ENCODE measurements at places on chromosomes 2 and 18.

DNA sequence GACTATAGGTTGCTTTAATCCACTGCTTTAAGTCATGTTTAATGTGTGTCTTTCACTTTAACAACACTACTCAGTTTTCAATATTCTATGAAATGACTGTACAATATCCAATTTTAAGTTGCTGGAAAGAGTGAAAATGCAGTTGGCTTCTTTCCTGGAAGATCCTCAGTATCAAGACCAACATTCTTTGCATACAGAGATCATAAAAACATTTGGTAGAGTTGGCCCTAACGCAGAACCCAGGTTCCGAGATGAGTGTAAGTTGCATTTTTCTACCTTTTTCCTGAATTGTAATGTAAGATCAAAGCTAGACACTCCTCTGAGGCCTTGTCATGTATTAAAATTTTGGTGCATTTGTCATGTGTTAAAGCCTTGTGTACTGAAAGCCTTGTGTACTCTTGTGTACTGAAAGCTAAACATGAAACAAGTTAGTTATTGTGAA lies 42.9 kb upstream of the TNFRSF11A start:
- peak; percentile 6 for DNase-seq

DNA sequence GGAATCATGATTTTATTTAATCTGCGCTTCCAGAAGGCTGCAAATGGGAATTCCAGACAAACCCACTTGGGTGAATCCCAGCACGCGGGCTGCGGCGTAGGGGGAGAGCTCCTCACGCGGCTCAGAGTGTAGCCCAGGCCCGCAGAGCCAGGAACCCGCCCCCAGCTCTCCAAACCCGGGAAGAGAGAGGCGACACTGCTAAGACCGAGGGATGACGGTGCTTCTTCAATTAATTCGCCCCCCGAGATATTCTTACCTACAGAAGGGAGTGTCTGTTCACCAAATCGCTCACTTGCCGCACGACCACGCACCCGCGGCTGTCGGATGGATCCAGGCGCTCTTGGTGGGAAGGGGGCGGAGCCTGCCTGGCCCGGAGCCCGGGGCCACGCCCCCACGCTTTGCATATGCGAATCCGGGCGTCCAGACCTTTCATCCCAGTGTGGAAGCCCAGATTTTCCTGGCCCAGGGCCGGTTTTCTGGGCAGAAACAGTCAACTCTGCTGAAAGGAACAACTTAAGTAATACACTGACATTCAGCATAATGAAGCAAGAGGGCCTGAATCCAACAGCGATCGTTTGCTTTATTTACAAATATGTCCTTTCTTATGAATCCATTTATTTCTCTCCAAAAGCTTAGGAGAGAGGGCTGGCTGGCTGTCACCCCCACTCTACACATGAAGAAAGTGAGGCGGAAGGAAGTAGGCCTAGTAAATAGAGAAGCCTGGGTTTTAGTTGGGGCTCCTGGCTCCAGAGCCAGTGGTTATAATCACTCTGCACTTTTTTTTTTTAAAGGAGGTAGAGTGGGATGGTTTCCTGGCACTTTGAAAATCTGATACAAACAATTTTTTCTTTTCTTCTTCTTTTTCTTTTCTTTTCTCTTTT lies at the start of gene SLC19A3:
SLC19A3 (minus strand) TSS at position 342 of the 881 bp plus-strand sequence. CDS start 15,710 bp downstream, outside the sequence.
- peak; percentile 35 for DNase-seq

DNA sequence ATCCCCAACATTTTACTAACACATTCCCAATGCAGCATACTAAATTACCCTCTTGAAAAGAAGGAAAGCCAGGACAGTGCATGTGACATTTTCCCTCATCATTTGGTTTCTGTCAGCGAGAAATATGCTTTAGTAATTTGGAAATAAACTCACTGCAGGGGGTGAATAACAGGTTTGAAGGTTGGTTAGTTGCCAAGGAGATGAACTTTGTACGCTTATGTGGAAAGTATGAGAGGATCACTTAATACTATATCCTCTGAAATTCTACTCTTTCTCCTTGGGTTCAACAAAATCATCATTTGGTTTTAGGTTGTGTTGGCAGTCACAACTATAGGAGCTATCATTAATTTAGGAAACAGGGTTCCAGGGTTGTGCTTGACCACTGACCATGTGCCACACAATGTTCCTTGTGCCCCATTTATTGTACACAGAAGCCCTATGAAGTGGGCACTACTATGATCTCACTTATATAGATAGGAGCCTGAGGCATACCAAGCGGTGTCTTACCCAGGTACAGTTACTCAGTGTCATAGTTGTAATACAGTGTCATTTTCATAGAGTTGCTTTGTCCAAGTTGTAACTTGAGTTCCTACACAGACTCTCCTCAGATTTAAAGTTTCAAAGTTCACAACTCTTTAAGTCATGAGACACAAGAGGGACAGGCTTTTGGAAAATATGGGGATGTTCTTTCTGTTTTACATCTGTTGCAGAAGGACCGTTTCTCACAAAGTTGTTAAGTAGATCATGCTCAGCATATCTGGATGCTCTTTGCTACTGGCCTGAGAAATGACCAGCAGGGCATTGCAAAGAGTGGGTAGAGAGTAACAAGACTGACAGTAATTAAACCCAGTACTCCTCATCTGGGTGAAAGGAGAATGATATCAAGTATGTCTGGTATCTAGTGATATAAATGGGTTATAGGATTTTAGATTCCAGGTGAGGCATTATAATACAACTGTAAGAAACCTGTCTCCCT lies 91.8 kb downstream of the MAP4K4 start:
- DNase-seq: no peak

DNA sequence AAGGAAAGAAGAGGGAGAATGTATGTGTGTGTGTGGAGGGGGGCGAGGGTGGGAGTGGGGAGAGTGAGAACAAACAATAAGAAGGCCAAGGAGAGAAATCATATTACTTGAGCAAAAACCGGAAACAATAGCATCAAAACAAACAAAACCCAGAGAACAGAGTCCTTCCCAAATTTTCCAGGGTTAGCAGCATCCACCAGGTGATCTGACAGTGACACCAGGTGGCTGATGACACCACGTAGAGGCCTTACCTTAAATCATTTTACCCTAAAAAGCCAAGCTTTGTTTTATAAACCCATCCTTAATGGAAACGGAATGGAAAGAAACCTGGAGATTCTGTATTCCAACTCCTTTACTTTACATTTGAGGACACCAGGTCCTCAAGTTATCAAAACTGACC lies 42.9 kb downstream of the CDCA7 start:
- DNase-seq: no peak

GRCh38 chr2:157192445-157193423 lies 64.8 kb upstream of the GALNT5 start:
- no peak for DNase-seq

DNA sequence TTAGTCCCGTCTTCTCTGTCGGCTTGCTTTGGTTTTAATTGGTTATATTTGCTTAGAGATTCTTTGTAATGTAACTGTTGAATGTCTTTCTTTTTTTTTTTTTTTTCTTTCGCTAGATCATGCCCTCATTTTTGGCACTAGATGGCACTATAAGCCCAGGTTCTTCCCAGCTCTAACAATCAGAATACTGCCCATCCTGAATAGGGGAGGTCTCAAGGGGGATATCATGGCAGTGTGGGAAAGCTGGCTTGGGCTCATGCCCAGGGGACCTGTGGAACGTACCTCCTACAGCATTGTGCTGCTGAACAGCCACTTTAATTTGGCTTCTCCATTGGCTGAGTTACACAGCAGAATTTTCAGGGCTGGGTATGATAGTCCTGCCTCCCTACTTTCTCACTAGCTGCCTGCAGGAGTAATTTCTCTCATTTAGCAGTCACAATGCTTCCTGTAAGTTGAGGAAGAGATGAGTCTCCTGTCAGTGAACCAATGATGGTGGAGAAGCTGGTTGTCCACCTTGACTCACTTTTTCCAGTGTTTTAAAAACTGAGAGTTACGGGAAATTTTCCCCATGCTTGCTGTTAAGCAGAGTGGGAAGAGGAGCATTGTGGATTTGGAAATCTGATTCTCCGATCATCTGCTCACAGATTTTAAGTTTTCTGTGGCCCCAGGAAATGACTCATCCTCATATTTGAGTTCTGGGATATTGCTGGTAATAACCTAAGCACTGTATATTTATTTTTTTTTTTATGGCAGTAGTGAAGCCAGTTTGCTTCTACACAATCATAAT lies 47.2 kb downstream of the RAD51AP2 start:
- DNase-seq: peak; percentile 66

DNA sequence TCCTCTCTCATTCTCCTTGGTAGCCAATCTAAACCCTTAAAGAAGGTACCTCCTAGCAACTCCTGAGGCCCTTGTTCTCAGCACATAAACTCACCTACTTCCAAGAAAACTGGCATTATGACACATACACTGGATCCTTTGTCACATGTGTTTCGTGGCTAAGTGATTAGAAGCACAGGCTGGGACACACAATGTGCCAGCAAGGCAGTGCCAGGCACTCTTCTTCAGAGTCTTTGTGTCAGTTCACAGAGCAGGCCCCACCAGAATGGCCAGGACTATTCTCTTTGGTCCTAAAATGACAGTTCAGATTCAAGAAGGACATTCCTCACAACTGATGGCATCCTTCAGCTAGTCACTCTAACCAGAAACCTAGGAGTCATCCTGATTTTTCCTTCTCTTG lies 40.3 kb downstream of the SMC6 start:
- no peak for DNase-seq

DNA sequence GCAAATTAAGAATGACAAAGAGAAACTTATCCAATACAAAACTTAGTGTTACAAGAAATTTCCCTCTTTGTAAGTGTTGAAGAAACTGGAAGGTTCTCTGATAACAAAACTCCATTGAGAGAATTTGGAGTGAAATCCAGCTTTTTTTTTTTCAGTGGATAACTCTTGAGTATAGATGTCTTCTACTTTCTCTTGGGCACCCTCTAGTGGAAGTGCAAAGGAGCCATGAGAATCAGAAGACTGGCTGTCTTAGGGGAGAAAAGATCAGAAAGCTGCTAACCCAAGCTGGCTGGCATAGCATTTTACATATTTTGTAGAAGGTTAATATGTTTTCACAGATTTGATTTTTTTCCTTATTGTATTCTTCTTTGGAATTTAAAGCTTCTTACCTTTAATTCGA lies 138.8 kb upstream of the SATB2 start:
- peak; percentile 21 for DNase-seq

GRCh38 chr18:46630160-46630559 lies 26.9 kb downstream of the LOXHD1 start:
- peak; percentile 55 for DNase-seq

DNA sequence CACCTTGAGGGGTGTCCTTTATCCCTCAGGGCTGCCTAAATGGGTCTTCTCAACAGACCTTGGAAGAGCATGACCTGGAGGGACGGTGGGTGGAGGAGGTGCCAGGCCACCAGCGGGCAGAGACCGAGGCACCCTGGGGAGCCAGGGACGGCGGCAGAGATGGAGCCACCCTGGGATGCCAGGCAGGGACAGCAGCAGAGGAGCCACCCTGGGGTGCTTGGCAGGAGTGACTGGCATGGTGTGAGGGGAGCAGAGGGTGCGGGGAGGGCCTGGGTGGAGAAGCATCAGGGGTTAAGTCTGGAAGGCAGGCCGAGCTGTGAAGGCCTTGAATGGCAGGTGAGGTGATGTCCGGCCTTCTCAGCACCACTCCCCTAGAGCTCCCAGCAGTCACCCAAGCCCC lies 56.1 kb downstream of the CIB4 start:
- DNase-seq: no peak

DNA sequence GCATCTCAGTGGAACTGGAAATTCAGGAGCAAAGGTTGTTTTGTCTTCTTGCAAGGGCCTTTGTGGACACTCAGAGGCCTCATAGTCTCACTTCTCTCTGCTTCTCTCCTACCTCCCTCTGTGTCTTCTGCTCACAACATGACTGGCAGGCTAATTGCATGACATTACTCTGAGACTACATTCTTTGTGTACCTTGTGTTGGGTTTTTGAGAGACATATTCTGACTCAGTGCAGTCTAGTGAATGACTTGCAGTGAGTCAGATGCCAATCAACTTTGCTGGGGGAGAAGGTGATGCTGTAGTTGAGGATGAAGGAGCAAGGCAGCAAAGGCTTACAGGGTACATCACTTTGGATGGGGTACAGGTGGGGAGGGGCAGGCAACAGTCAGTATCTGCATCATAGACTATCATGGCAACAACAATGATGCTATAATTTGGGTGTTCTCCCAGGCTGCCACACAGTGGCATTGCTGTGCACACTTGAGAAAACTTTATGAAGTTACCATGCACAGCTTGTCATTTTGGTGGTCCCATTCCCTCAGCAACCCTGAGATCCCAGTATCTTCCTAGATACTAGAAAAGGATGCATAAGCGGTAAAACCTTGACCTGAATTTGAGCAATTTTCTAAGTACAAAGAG lies 69.3 kb upstream of the SLC16A14 start:
- peak; percentile 80 for DNase-seq

- DNase-seq: peak; percentile 23
Measured at GRCh38 chr2:226123300-226123699, 676.3 kb downstream of the IRS1 start.

DNA sequence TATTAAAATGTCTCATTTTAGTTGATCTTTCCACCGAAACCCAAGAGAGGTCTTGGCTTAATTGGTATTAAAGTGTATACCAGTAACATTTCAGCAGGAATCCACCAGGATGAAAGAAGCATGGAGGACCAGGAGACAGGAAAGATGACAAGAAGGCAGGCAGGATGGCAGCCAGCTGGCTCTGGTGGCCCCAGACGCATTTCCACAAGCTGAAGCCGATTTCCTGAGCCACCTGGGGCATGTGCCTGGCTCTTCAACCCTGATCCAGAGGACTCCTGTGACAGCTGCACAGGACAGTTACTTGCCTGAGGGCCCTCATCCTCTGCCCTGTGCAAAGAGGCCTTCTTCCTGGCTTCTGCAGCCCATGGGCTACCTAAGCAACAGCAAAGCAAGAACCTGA lies 56.9 kb upstream of the NFU1 start:
- DNase-seq: no peak

- DNase-seq: no peak
Measured at GRCh38 chr2:207825045-207825954, 55.6 kb upstream of the FZD5 start.

GRCh38 chr2:227324642-227324994 lies 433 bp upstream of the MFF start:
- DNase-seq: no peak

GRCh38 chr2:128835342-128835855 lies 516.7 kb upstream of the HS6ST1 start:
- DNase-seq: no peak

- no peak for DNase-seq
Measured at GRCh38 chr18:2508155-2508554, 63.1 kb downstream of the METTL4 start.

GRCh38 chr2:136207030-136207623 lies 89.2 kb upstream of the CXCR4 start:
- DNase-seq: no peak

GRCh38 chr18:79797518-79798345 lies at the start of gene KCNG2:
TSS of gene KCNG2 (plus strand) at chr18:79797938. CDS start at chr18:79863668, 65,730 bp downstream.
- no peak for DNase-seq

GRCh38 chr2:47128705-47129104 lies 26.4 kb downstream of the STPG4 start:
- no peak for DNase-seq

GRCh38 chr2:149204686-149205085 lies 125.7 kb upstream of the LYPD6 start:
- no peak for DNase-seq

Measured in mammary epithelial cell (primary cell).